ENCODE measurements at places on chromosomes 1 and 21.
A peak's percentile ranks its signal among the peaks of the same experiment; 100 is the strongest.

DNA sequence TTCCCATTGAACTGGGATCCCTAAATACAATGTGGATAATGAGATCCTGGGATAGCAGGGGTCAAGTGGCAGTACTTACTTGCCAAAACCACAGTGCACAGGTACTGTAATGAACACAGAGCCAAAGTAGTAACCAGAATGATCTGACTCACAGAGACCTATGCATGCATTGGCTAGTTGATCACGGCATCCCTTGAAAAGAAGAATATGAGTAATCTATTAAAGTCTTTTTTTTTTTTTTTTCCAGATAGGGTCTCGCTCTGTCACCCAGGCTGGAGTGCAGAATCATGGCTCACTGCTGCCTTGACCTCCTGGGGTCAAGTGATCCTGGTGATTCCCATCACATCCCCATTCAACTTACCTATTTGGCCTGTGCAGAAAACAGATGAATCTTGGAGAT is 29.4 kb upstream of the EIF4G3 start:
- DNase-seq = no peak

DNA sequence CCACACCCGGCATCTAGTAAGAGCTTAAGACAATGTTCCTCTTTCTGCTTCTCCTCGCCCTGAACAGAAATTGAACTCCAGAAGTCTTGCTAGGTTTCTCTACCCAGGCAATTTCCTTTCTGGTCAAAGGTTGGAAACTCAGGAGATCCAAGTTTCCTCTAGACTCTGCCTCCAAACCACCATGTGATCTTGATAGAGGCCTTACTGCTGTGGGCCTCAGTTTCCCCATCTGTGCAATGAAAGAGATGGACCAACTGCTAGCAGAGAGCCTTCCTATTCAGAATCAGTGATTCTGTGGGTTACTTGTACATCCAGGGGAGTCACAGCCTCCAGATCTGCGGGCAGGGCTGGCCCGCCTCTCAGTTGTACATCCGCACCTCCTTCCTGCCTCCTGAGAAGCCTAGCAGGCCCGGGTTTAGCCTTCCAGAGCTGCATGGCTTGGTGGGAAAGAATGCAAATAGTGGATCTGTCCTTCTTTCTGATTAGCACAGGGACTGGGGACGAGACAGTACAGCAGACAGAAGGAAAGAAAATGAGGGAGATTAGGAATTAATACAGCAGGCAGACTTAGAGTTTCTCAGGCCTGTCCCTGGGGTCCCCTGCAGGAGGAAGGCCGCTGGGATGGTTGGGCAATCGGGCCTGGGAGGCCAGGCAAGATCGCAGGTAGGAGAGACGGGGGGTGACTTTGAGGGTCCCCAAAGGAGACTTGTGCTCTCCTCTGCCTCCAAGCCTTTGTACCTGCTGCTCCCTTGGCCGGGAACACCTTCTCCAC is 83.9 kb downstream of the PAX7 start:
- no peak for DNase-seq

DNA sequence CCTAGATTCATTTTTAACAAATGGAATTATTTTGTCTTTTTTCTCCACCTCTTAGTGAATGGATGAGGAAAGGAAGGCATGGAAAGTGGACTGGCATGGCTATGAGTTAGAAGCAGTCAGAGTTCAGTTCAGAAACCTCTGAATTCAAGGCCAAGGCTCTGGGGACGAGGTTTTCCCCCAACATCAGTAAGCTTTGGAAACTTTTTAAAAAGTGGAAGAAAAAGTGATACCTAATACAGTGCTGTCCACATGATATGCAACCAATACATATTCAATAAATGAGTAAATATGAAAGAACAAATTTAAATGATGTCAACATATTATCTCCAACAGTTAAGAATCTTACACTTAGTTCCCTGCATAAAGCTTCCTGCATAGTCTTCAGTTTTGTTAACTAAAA is 204.7 kb downstream of the HLX start:
- DNase-seq = no peak

DNA sequence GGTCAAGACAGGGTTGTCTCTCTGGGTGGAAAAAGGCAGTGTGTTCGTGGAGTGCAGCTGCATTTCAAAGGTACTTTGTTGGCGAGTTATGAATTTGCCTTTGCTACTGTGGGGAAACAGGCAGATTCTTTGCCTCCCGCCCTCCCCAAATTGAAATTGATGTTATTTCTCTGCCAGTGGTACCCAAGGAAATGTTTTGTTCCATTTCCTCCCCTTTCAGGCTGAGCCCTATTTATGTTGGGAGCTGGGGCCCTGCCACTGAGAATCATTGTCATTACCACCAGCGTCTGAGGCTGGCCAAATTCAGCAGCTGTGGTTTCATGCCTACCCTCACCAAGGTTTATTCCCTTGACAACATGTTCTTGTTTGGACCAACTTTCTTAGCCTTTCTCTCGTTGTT is 48.5 kb upstream of the OLIG2 start:
- no peak for DNase-seq

DNA sequence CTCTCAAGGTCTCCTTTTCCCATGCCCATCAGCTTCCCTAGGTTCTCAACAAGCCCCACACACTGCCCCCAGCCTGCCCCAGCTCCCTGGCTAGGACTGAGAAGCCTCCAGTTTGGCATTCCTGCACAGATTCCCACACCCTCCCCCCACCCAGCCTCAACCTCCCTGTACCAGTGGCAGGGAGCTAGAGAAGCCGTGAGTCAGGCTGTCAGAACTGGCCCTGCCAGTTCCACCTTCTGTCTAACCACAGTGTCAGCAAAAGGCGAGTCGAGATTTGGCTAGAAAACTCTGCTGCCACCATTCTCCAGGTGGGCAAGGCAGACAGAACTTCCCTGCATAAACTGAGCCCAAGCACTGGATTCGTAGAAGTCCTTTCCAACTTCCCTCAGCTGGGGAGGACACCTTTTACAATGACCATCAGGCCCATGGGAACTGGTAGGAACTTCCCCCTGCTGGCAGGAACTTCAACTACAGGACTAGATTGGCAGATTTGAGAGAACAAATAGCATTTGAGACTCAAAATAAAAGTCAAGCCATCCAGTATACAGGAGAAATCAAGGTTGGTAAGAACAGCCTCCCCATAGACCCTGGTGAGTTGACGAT is 31.0 kb downstream of the TNNT2 start:
- DNase-seq = no peak

- DNase-seq = no peak
Observed at GRCh38 chr1:89847191-89847729, 26.4 kb downstream of the LRRC8D start.

GRCh38 chr21:39479814-39480182 is 28.0 kb downstream of the SH3BGR start:
- no peak for DNase-seq

GRCh38 chr1:36492491-36492890 is 9.8 kb upstream of the CSF3R start:
- no peak for DNase-seq

GRCh38 chr21:34989337-34990151 is 59.6 kb downstream of the RUNX1 start:
- DNase-seq = no peak

GRCh38 chr1:226406401-226406881 is 1.5 kb downstream of the PARP1 start:
- DNase-seq = no peak

DNA sequence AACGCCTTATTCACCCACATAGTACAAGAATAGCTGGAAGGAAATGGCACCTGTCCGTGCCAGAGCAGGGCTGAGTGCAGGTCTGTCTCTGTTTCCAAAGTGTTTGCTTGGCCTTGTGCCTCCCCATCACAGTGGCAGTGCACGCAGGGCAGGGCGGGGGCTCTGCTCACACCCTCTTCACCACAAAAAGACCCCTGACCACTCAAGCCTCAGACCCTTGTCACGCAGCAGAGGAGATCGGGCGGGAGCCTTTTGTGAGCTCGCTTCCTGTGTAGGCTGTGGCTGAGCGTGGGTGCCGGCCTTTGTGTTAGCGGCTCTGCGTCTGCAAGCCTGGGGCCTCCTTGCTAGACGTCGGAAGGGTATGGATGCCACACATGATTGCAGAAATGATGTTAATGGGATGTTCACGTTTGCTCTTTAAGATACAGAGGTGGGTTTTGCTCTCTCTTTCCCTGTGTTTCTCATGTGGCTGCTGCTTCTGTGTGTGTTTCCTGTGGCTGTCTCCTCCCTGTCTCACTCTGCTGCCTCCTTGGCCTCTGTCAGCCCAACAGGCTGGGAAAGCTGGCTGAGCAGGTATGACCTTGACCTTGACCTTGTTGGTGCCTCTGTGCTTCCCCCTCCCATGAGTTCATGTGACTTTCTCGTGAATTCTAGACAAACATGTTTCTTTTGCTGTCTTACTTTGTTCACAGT is 45.4 kb downstream of the S100B start:
- DNase-seq = peak; percentile 34

GRCh38 chr1:218600968-218601367 is 255.8 kb downstream of the TGFB2 start:
- DNase-seq = no peak

DNA sequence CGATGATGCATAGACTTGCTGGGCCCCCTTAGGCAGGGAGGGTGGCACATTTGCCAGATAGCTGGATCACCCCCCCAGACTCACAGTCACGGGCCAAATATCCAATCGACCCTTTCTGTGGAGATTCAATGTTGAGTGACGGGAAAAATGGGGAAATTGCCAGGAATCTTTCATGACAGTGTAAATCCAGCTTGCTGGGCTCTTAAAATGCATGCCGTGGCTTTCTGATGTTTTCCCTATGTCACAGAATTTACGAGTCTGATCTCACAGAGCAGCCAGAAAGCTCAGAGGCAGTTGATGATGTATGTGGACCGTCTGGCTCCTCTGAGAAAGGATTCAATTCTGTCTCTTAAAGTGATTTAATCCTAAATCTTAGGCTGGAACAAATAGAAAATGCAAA is 150.1 kb upstream of the ZNF644 start:
- DNase-seq = no peak

GRCh38 chr1:167499664-167500101 is 18.6 kb downstream of the CD247 start:
- DNase-seq = no peak

GRCh38 chr1:25037174-25038074 is 107.3 kb upstream of the RUNX3 start:
- peak; percentile 28 for DNase-seq

DNA sequence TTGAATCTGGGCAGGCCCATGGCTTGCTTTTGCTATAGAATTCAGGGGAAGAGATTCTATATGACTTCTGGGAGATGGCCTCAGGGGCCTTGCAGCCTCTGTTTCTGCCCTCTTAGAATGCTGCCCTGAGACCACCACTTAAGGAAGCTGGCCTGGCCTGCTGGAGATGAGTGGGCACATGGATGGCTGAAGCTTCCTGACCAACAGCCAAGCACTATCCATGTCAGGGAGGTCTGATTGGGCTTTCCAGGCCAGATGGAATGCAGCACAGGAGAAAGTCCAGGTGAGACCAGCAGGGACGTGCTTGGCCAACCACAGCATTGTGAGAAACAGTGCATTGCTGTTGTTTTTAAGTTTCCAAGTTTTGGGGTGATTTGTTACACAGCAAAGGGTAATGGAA is 308.1 kb downstream of the PTPRU start:
- DNase-seq = no peak

DNA sequence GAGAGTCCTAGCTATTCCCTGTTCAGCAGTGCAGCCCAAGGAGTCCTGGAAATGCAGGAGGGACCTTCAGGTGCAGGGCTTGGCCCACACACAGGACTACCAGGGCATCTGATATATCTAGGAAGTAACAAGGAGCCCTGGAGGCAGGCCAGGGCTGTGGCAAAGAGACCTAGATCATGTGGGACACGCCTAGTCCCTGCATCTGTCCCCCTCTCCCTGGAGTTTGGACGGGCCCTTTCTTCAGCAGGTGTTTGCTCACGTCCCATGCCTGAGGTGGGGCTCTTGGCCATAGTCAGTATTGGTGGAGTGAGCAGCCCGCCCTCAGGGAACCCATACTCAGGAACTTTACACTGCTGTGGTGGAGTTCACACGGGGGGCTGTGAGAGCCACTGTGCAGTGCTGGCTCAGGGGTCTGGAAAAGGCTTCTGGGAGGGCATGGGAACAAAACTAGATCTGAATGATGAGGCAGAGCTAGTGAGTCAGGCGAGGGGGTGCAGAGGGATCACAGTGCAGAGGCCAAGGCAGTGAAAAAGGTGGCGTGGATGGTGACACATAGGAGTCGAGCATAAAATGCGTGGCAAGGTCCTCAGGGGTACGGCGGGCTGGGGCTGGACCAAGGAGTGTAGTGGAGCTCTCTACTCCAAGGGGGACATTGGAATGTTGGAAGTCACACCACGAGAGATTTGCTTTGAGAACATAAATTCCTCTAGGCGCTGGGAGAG is 25.6 kb downstream of the TMEM53 start:
- DNase-seq = no peak

- DNase-seq = no peak
Observed at GRCh38 chr1:176205332-176205914, 1.7 kb downstream of the COP1 start.

DNA sequence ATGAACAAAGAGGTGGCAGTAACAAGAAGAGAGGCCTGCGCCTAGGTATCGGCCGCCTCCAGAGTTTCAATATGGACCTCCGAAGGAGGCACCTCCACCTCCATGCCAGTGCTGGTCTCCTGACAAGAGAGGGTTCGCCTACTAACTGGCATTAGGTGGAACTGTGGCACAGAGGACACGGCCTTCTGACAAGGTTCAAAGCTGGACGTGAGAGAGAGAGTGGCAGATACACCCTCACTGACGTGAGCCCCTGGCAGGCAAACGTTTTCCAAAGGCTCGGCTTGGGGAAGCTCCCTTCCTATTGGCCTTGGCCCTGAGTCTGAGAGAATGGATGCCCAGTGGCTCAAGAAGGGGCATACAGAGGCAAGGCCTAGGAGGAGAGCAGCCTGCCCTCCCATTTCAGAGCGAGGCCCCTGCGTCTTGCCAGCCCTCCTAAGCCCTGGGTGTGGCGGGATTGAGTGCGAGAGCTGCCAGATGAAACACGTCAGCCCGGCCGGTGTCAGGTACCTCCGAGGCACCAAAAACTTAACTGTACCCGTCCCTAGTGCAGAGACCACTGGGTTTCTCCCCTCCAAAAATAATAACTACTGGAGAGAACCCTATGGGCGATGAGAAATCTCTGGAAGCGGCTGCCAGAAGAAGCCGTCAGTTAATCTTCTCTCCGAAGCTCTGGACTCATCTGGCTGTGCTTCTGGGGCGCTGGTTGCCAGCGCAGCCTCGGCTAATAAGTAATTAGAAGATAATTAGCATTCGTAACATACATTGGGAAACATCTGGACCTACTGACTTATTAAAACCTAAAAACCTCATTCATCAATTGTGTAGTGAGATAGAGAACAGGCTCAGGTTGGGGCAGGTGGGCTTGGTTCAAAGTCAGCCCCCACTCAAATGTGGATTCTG is 283.6 kb downstream of the NPHP4 start:
- DNase-seq = no peak

DNA sequence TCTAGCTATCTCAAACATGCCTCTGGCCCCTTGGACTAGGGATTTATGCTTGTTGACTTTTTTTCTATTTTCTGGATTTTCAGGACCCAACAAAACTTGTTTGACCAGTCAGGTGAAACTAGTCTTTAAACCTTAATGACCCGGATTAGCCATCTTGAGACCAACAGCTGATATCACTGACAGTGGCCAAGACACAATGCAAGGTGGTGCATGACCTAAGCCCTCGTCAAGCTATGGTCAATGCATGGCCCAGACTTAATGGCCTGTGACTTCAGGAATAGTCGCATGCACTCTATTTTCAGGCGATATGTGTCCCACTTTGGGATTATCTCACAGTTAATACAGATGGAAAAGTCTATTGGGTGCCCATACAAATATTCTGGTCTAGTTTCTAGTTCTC is 190.4 kb downstream of the ZBTB18 start:
- no peak for DNase-seq
